ENCODE measurements at places on chromosomes 1 and 21. TPM values are rescaled to one million over a fixed set of nuclear protein-coding genes. Genes with fewer than 3 reads are reported as not detected.

The LAPTM5 gene
- 71.1 TPM for total RNA-seq

The AKNAD1 gene
- not detected for total RNA-seq

The KRTAP21-2 gene
- total RNA-seq = not detected

DNA sequence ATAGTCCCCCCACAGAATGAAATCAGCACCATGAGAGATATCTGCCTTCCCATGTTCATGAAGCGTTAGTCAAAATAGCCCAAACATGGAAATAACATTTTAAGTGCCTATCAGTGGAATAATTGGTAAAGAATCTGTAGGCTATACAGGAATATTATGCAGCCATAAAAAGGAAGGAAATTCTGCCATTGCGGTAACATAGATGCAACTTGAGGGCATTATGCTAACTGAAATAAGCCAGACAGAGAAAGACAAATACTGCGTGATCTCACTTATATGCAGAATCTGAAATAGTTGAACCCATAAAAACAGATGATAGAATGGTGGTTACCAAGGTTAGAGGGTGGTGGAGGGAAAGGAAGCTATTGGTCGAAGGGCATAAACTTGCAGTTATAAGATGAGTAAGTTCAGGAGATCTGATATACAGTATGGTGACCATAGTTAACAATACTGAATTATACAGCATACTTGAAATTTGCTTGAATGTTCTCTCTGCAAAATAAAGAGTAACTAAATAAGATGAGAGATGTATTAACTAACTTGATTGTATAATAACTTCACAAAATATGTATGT lies 699 bp upstream of the IL23R start:
- DNase-seq = no peak

DNA sequence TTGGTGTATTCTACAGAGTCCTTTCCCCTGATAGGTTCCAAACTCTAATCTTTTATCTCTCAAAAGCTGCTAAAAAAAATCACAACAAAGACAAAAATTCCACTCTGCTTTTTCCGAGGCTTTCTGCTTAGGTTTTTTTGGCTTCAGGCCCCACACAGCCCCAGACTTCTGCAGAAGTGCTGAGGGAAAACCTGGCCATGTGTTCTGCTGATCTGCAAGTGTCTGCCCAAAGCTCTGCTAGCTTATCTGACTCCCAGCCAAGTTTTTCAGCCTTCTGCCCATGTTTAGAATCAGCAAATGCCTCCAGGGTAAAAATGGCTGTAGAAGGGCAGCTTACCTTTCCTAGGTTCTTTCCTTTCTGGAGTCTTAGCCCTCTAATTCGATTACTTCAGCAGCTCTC lies 28.4 kb downstream of the DISP3 start:
- DNase-seq = no peak

DNA sequence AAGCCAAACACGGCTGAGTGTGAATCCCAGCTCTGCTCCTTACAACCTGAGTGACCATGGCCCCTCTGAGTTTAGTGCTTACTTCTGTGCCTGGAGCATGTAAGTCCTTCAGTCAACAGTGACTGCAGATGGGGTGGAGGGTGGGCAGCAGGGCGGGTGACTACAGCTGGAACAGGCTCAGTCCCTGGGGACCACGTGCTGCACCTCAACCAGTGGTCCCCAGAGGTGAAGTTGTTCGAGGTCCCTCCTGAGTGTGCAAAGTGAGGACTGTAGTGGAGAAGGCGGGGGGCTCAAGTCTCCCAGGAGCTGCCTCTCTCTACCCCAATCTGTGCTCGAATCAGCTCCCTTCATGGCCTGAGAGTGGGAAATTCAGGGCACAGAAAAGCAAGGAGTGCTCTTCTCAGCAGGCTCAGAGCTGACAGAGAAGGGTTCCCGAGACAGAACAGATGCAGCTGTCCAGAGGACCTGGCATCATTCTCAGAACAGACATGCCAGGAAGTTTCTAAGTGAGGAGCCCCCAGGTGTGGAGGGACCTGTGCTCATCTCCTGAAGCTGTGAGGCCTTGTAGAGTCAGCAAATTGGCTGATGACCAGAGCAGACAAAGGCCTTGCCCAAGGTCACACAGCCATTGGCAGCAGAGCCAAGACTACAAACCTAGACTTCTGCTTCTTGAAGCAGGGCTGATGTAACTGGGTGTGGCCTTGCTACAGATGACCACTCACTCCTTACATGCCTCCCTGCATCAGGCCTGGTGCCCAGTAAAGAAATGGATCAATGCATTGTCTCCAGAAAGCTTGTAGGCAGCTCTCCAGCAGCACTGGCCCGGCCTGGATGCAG lies 61.7 kb upstream of the EDN2 start:
- no peak for DNase-seq

GRCh38 chr1:100881687-100882086 lies 13.0 kb downstream of the EXTL2 start:
- DNase-seq = no peak

DNA sequence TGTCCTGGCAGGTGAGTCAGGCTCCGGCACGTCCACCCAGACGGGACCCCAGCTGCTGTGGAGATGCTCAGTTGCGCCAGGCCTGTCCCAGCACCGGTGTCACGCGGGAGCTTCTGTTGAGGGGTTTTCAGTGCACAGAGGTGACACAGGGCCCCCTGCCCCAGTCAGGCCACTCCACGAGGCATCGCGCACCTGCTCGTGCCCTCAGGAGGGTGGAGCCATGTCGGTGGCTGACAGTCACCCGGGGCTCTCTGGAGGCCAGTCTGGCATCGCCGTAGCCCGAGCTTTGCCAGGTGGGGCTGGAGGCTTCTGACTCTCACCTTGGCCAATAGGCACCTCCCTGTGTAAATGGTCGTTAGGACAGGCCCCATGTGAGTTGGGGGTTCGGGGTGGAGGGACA lies 11.1 kb downstream of the TMEM240 start:
- DNase-seq = no peak
